ENCODE measurements at places on chromosomes 2 and 18. TPM values are rescaled to one million over a fixed set of nuclear protein-coding genes. Genes with fewer than 3 reads are reported as not detected.

Gene CYP20A1
- 20.0 TPM for total RNA-seq

DNA sequence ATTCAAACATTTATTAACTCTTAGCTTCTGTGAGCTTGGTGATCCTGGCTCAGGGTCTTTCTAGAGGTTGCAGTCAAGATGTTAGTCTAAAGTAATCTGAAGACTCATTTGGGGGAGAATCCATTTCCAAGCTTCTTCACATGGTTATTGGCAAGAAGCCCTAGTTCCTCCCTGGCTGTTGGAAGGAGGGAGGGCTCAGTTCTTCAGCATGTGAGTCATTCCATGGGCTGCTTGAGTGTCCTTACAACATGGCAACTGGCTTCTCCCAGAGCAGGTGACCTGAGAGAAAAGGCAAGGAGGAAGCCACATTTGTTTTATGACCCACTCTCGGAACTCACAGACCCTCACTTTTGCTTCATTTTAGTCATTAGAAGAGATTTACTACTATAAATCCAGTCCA is 10.6 kb upstream of the C2orf74 start:
- DNase-seq: no peak

GRCh38 chr2:196801674-196802261 is 2.3 kb upstream of the GTF3C3 start:
- no peak for DNase-seq

DNA sequence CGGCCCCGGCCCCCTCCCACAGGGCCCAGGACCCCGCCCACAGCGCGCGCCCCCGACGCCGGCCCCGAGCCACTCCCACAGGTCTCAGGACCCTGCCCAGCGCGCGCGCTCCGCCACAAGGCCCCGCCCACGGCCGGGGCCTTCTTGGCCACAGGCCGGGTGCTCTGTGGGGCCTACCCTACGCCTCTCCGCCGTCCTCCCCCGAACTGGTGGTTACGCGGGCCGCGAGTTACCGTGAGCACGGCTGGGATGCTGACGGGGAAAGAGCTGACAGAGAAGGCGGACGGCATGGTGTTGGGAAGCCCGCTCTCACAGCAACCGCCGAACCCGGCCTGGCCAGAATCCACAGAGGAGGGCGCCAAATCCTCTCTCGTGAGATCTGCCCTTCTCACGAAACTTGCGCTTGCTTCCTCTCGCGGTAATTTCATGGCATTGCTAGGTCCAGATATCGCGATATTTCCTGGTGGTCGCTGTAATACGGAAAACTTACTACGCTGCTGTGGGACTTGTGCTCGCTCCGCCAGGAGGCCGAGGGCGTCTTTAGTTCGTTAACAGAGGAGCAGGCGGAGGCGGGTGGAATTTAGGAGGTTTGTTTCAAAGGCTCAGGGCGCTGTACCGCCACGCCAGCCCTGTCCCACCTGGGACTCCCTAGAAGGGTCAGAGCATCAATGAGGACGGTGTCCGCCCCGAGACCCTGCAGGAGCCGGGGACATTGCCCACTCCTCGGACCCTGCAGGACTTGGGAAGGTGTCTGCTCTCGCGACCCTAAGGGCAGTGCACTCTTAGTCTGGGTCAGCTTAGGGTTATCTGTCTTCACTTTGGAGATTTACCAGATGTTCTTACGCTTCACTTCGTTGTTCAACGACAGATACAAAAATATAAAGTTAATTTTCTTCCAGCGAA is at the start of gene TMEM18:
TSS of gene TMEM18 (minus strand) at position 351 of the 903 bp plus-strand sequence. CDS start at position 290, 61 bp downstream.
- DNase-seq: peak; percentile 96

- DNase-seq: no peak
Observed at GRCh38 chr18:22848615-22849014, 84.5 kb upstream of the RBBP8 start.

DNA sequence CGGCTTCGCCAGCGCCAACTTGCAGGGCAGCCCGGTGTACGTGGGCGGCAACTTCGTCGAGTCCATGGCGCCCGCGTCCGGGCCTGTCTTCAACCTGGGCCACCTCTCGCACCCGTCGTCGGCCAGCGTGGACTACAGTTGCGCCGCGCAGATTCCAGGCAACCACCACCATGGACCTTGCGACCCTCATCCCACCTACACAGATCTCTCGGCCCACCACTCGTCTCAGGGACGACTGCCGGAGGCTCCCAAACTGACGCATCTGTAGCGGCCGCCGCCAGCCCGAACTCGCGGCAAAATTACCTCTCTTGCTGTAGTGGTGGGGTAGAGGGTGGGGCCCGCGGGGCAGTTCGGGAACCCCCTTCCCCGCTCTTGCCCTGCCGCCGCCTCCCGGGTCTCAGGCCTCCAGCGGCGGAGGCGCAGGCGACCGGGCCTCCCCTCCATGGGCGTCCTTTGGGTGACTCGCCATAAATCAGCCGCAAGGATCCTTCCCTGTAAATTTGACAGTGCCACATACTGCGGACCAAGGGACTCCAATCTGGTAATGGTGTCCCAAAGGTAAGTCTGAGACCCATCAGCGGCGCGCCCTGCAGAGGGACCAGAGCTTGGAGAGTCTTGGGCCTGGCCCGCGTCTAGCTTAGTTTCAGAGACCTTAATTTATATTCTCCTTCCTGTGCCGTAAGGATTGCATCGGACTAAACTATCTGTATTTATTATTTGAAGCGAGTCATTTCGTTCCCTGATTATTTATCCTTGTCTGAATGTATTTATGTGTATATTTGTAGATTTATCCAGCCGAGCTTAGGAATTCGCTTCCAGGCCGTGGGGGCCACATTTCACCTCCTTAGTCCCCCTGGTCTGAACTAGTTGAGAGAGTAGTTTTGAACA is 15.1 kb downstream of the HOXD3 start:
- DNase-seq: no peak

- DNase-seq: no peak
Observed at GRCh38 chr2:120396861-120397811, 51.2 kb downstream of the INHBB start.

GRCh38 chr2:29449499-29449898 is 334.3 kb downstream of the CLIP4 start:
- DNase-seq: no peak

GRCh38 chr2:37767046-37767445 is 95.6 kb upstream of the CDC42EP3 start:
- no peak for DNase-seq

DNA sequence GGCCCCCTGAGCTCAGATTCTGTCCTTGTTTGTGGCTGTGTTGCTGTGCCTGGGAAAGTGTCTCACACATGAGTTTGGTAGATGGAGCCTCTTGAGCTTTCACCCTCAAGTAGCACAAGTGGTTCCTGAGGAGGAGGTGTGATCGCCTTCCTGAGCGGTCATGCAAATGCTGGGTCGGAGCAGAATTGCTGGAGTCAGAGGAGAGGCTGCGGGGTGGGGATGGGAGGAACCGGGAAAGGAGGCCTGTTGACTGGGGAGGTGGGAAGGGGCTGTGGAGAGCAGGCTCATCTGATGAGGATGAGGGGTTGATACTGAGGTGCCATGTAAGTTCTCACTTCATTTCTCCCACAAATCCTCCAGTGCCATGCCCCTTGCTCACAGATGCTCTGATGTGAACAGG is 48.4 kb upstream of the ATG16L1 start:
- DNase-seq: no peak
